ENCODE measurements at places on chromosomes 1 and 21.

GRCh38 chr1:29800522-29800956 is 564.2 kb downstream of the PTPRU start:
- DNase-seq: no peak

DNA sequence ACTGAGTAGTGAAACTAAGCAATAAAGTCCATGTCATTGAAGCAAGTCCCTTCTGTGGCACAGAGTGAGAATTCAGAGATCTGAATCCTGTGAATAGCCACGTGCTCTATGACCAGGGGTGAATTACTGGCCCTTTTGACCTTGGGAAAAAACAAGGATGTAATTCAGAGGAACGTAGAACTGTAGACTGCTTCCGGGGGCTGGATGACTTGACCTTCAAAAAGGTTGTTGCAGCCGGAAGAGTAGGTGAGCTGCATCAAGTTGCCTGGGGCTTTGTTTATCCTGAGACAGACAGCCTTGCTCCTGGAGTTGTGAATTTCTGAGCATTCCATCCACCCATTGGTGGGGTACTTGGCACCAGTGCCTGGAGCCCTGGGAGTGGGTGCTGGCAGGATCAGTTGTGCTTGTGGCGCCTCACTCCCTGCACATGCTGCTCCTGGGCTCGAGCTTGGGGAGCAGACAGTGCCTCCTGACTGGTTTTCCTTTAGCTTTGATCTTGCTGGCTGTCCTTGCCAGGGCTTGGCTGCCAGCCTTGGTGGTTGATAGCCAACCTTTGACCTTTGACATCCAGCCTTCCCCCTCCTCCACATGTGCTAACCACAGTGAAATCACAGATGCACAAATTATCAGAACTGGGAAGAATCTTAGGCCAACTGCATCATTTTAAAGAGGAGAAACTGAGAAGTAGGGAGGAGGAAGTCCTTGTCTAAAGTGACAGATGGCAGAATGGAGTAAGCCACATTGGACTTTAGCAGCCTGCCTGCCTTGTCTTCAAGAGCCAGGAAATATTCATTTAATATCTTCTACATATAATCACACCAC is 16.2 kb upstream of the MYOG start:
- DNase-seq: no peak

DNA sequence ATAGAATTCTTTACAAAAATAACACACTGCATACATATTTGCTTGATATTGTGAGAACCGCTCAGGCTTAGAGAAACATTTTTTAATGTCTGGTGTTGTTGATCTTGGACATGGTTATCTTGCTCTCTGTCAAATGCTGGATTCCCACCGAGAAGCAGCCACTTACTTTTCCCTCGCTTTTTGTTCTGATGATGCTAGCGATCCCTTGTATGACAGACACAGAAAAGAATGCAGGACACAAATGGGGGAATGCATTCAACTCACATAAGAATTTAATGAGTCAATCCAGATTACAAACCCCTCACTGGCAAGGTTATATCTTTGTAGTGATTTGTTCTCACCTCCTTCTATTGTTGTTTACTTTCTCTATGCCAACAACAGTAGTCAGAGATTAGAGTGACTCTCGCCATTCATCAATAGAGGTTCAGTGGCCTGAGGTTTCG is 76.8 kb upstream of the AKT3 start:
- peak; percentile 97 for DNase-seq

GRCh38 chr1:153771841-153772593 is 3.2 kb upstream of the SLC27A3 start:
- DNase-seq: no peak

DNA sequence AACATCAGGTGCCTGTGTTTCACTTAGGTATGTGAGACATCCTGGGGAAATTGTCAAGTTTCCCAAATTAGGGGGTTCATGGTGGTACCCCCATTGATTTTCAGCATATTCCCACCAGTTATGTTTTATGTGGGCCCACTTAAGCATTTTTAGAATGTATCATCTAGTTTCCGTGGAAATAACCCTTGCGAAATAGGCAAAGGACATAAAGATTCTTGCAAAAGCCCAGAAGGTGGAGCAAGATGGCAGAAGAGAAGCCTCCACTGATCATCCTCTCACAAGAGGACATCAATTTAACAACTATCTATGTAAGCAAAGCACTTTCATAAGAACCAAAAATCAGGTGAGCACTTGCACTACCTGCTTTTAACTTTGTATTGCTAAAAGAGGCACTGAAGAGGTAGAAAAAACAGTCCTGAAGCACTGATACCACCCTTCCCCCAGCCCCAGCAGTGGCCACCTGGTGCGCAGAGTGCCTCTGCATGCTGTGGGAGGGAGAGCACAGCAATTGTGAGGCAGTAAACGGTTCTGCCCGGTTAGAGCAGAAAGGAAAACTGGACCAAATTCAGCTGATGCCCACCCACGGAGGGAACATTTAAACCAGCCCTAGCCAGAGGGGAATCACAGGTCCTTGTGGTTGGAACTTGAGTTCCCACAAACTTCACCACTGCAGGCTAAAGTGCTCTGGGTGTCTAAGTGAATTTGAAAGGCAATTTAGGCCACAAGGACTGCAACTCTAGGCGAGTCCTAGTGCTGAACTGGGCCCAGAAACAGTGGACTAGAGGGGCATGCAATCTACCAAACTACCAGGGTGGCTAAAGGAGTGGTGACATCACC is 23.2 kb downstream of the MCOLN2 start:
- DNase-seq: peak; percentile 22

DNA sequence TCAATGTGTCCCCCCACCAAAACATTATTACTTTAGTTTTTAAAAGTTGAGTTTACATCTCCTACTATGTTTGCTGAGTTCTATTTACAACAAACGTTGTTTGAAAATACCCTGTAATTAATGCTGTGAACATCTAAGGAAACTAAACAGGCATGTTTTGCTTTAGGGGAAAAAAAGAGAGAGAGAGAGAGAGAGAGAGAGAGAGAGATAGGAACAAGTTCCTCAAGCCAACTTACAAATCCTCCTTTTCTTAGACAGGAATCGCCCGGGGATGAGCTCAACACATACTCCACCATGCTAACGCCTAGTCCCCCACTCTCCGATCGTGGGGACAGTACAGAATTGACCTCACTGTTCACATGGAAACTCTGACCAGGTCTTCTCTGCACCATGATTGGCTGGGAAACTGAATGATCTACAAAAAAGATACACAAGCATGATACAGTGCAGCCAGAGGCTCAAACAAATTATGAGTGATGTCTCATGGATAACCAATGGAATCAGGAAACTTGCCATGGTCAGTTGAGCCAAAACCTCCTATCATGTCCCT is 59.8 kb downstream of the PUM1 start:
- DNase-seq: no peak

DNA sequence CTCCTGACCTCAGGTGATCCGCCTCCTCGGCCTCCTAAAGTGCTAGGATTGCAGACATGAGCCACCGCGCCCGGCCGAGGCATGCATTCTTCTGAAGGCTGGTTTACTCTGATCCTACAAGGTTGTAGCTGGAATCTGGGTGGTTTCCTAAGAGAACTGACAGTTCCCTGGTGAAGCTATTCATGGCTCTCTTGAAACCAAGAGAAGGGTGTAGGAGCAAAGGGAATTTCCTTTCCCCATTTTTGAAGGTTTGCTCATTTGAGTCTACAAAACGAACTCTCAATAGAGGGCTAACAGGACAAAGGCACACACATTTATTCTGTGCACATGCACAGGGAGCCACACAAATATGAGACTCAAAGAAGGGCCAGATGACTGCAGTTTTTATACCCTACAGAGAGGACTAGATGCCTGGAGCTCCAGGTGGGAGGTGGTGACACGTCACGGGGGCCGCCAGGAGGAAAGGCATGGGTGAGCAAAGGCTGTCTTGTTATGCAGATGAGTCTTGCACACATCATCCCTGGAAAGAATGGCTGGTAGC is 49.5 kb upstream of the ERRFI1 start:
- DNase-seq: no peak

- no peak for DNase-seq
Measured at GRCh38 chr1:48936436-48936835, 159.7 kb upstream of the BEND5 start.

DNA sequence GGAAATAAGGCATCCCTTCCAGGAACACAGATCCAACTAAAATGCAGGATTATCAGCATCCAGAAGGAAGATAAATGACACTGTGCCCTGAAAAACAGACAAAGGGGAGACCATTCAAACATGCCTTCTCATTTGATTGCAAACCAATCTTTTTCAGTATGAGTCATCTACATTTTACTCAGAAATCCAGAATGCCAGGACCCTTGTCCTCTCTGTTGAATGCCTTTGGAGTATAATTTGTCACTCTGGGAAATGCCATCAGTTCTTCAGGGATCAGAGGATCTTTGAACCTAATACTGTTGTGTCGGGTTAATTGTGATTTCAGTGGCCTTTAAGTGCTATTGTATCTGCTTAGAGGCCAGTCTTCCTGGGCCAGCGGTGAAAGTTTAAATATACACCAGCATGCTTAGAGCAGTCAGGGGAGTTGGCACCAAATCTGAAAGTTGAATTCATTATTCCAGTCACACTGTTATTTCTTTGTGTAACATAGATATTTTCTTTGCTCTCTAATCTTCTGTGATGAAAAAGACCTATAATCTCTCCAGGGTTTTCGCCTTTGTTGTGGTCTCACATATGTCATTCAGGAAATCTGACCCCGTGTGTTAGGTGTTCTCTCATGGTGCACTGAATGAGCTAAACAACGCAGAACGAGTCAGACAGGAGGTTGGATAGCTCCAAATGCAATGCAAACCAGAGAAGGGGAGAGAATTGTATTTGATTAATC is 364.8 kb upstream of the SGIP1 start:
- peak; percentile 9 for DNase-seq

- no peak for DNase-seq
Measured at GRCh38 chr1:227950735-227951346, 3.1 kb upstream of the WNT9A start.

- no peak for DNase-seq
Measured at GRCh38 chr1:47821760-47822159, 175.4 kb downstream of the TRABD2B start.

- no peak for DNase-seq
Measured at GRCh38 chr1:216111842-216112241, 311.4 kb downstream of the USH2A start.

GRCh38 chr1:230899841-230900251 is 31.5 kb upstream of the C1orf198 start:
- DNase-seq: peak; percentile 34

DNA sequence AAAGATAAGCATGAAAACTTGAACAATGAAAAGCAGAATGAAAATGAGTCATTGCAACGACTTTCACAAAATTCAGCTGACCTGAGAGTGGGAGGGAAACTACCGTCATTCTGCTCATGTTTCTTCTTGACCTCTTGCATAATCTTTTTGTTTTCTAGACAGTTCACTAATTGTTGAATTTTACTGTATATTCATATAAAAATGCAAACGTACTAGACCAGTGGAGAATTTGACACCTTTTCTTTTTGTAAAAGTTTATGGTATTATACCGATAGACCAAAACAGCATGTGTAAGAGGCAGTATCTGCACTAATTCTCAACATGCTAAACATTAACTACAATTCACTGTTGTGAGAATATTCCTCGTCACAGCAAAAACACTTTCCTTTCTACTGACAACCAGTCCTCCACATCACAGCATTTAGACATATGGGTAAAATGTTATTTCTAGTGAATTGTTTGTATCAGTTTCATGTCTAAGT is 137.8 kb downstream of the GREM2 start:
- peak; percentile 66 for DNase-seq

DNA sequence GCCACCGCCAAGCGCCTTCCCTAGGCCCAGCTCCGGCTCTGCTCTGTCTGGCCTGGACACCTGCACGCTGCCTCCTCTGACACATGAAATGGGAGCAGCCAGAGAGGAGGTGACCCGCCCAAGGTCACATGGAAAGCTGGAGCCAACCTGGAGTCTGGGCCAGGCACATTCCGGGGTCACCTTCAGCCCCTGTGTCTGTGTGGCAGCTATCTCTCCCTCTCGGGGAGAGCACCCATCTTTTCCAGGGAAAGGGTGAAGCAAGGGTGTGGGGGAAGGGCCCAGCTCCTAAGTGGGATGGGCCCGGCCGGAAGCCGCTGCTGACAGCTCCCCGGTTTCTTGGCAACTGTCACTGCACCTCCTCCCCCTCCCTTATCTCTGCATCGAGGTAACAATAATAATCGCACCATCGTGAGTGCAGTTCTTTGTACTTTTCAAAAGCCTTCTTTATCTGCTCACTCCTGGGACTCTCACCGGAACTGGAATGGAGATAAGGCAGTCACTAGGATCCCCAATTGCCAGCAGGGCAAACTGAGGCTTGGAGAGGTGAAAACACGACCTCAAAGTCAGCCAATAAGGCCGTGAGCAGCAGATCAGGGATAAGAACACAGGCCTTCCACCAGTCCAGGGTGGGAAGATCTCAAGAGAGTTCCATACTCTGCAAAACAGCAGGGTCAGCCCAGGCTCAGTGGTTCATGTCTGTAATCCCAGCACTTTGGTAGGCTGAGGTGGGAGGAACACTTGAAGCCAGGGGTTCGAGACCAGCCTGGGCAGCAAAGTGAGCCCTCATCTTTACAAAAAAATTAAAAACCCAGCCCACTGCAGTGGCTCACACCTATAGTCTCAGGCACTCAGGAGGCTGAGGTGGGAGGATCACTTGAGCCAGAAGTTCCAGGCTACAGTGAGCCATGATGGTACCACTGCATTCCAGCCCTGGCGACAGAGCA is 36.9 kb downstream of the RAP1GAP start:
- peak; percentile 45 for DNase-seq

GRCh38 chr1:96481409-96481808 is 240.2 kb upstream of the PTBP2 start:
- no peak for DNase-seq

GRCh38 chr21:42474043-42474831 is 21.8 kb downstream of the RSPH1 start:
- DNase-seq: peak; percentile 80

- DNase-seq: no peak
Measured at GRCh38 chr21:33089395-33090119, 19.6 kb downstream of the OLIG1 start.

GRCh38 chr1:231935856-231936255 is 309.3 kb downstream of the DISC1 start:
- DNase-seq: no peak

DNA sequence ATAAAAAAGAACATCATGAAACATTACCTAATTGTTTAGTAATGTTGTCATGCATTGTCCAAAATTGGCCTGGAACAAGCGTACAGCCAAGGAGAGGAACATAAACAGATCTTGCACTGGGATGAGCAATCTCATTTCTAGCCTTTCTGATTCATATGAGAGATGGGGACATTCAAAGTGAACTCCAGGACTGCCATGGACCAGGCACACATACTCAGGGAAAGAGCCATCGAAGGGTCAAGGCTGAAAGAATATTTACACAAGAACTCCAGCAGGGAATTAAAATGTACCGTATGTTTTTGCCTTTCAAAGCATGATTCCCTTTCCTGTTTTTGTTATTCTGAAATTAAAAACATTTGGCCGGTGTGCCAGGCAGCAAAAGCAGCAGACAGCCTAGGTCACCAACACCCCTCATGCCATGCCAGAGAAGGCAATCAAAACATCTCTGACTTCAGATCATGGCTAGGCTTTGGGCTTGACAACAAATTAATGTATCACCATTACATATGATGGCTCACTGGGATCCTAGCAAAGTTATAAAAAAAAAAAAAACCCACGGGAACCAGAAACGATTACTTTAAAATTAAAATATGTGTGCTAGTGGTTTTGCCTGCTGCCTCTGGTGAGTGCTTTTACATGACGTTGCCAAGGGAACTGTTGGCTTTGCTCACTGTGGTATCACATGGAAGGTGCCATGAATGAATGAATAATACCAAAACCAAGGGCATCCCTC is 159.8 kb downstream of the TGFBR3 start:
- DNase-seq: peak; percentile 84

- peak; percentile 60 for DNase-seq
Measured at GRCh38 chr1:20281801-20282200, 8.9 kb upstream of the VWA5B1 start.

GRCh38 chr21:43739621-43740435 is 20.9 kb downstream of the PDXK start:
- no peak for DNase-seq

- DNase-seq: peak; percentile 67
Measured at GRCh38 chr1:221832151-221832550, 90.3 kb upstream of the DUSP10 start.

Data from M059J (cell line).